ENCODE measurements at places on chromosomes 2 and 18.

- no peak for DNase-seq
Observed at GRCh38 chr2:111634995-111635538, 248.9 kb downstream of the ANAPC1 start.

GRCh38 chr2:108586116-108586515 lies 51.8 kb downstream of the LIMS1 start:
- DNase-seq, result no peak

DNA sequence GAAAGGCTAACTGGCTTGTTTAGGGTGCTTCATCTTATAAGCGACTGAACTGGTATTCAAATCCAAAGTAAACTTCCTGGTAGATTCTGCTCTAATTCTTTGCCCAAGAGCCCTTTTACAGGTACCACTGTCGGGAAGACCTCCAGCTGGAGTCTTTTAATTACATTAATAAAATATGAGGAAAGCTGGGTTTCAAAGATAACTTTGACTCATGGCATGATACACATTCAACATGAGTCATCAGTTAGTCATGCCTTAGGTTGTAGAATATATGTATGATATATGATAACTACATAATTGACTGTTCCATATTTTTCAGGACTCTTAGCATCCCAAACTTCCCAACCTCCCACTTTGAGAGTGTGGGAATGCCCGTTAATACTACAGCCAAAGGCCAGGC lies 32.3 kb downstream of the ZCCHC2 start:
- DNase-seq, result no peak

- DNase-seq, result no peak
Observed at GRCh38 chr2:28227498-28227897, 165.2 kb upstream of the FOSL2 start.

DNA sequence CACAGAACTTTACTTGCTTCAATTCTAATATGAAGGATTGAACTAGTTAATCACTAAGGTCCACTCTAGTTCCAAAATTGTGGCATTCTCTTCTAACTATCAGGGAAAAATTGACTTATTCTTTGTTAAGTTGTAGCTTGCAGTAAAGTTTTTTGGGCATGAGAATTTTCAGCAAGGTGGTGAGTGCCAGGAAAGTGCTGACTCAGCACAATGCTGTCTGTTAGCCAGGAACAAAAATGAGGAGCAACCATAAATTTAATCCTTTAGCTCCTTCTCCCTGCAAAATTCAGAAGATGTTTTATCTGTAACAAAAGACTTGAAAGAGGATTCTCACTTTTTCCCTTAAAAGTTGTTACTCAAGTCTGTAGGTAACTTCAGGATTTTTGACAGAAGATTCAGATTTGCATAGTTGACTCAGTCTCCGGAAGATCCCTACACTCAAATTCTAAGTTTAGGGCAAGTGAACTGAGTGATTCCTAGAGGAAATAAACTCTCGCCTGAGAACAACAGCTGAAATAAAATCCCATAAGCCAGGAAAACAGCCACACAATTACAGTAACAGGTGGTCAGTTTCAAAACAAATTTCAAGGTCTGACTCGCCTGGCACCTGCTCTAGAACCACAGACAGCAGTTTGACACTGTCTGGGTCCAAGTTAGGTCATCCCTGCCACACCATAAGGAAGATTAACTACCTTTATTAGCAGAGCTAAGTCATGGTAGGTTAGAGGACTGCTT lies 20.2 kb upstream of the DARS1 start:
- no peak for DNase-seq

- DNase-seq, result no peak
Observed at GRCh38 chr18:26741758-26742157, 123.7 kb downstream of the AQP4 start.

GRCh38 chr2:181124497-181124896 lies 144.1 kb downstream of the UBE2E3 start:
- DNase-seq, result no peak

DNA sequence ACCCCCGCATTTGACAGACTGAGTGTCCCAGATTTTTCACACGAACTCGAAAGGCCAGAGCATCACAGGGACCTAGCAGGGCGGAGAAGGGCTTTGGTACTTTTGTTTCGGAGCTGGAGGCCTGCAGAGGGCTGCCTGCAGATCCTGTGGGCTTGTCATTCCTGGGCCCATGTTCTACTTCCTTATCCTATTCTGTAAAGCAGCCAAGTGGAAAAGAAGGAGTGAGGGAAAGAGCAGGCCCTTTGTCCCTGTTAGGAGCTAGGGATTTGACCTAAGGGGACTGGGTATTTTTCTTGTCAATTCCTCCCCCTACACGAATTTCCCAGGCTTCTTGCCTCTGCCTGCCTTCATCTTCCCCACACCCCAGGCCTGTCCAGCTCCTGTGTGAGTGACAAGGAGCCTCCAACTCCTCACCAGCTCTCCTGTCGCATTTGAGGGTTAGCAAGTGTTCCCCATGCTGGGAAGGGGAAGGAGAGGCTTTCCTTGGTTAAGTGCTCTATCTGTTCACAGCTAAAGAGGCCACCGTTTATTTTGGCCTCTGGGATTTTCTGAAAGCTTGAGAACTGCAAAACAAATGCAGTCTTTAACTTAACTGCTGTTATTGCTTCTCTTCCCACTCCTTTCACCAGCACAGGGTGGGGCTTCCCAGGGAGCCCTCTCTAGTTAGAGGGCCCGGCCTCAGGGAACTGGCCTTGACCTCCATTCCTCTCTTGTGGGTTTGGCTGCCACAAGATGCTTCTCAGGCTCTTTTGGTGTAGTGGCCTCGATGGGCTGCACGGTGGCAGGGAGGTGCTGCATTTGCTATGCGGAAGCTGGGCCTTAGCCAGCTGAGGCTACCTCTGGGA lies 61.2 kb downstream of the SGPP2 start:
- no peak for DNase-seq

DNA sequence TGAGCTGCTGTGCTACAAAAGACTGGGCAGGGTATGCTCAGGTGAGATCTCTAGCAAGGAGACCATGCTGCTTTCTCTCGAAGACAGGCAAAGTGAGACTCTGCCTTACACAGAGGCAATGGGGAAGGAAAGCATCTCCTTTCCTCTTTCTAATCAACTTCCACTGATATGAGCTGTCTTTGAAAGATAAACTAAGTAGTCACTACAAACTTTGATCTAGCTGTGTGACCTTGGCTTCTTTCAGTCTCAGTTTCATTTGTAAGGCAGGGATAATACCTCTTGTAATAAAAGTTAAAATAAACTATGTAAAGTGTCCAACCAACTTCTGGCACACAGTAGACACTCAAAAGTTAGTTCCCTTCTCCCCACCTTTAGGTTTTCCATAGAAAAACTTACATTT lies 7.5 kb downstream of the CCDC93 start:
- no peak for DNase-seq

GRCh38 chr2:16066261-16067036 lies 126.1 kb downstream of the MYCN start:
- no peak for DNase-seq

- DNase-seq, result no peak
Observed at GRCh38 chr2:234029150-234029733, 21.3 kb upstream of the SPP2 start.

GRCh38 chr2:164992818-164993217 lies 37.5 kb upstream of the SLC38A11 start:
- DNase-seq, result peak; percentile 35

GRCh38 chr2:224111576-224111975 lies 72.5 kb upstream of the SERPINE2 start:
- no peak for DNase-seq

GRCh38 chr2:164369366-164369765 lies 251.9 kb downstream of the GRB14 start:
- DNase-seq, result no peak

DNA sequence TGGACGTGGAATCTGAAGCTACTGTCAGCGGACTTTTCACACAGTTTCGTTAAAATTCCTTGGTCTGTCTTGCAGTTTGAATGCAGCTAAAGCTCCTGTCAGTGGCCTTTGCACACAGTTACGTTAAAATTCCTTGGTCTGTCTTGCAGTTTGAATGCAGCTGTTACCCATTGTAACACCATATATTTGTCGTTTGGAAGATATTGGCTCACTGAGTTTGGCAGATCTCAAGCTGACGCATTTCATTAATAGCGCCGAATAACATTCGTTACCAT lies 1.0 kb downstream of the LIMS1 start:
- DNase-seq, result no peak

DNA sequence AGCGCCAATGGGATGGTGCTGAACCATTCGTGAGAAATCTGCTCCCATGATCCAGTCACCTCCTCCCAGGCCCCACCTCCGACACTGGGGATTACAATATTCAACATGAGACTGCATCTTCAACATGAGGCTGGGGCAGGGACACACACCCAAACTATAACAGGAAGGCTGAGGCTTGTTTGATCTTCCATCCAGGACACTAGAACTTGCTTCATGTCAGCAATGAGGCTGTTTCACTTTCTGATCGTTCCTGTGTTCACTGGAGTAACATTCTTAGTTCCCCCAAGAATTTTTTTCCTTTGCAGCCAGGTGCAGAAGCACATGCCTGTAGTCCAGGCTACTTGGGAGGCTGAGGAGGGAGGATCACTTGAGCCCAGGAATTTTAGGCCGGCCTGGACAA lies 30.8 kb upstream of the SOX11 start:
- DNase-seq, result no peak

- no peak for DNase-seq
Observed at GRCh38 chr2:114805195-114805594, 362.8 kb downstream of the DPP10 start.

- DNase-seq, result no peak
Observed at GRCh38 chr2:71604726-71605120, 151.4 kb downstream of the DYSF start.

DNA sequence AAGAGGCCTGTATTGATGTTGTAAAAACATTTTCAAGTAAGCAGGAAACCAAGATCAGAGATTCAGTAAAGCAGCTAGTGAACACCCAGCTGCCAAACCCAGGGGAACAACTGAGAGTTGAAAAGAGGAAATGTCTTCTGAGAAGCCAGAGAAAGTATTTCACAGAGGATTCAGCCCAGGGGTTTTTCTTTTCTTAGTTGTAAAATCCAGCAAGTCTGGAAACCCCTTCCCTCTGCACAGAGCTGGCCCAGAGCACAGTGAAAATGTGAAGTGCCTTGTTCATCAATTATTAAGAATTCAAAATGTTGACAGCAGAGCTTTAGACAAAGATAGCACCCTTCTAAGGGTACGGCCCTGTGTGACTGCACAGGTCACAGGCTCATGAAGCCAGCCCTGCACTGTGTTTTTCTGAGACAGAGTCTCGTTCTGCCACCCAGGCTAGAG lies 28.4 kb downstream of the AFF3 start:
- peak; percentile 53 for DNase-seq

GRCh38 chr2:171319164-171319810 lies 114.5 kb downstream of the METTL8 start:
- peak; percentile 48 for DNase-seq

DNA sequence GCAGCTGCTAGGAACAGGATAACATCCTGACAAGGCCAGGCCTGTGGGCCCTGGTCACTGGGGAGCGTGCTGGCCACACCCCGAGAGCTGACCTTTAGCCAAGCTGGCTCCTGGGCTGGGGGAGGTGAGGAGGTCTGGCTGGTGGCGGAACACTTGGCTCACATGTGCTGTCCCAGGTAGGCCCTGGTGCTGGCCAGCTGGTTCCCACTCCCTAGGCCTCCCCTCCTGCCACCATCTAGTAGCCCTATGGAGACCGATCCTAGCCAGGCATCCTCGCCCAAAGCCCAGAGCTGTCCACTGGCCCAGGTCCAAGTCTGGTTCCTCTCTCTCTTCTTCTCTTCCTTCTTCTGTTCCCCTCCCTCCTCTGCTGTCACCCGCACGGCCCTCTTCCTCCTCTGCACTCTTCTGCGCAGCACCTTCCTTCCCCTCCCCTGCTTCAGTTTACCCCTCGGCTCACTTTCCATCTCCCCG lies 52.4 kb downstream of the TNS1 start:
- DNase-seq, result no peak
